ENCODE measurements at places on chromosomes 12 and 14.
A peak's percentile ranks its signal among the peaks of the same experiment; 100 is the strongest.

DNA sequence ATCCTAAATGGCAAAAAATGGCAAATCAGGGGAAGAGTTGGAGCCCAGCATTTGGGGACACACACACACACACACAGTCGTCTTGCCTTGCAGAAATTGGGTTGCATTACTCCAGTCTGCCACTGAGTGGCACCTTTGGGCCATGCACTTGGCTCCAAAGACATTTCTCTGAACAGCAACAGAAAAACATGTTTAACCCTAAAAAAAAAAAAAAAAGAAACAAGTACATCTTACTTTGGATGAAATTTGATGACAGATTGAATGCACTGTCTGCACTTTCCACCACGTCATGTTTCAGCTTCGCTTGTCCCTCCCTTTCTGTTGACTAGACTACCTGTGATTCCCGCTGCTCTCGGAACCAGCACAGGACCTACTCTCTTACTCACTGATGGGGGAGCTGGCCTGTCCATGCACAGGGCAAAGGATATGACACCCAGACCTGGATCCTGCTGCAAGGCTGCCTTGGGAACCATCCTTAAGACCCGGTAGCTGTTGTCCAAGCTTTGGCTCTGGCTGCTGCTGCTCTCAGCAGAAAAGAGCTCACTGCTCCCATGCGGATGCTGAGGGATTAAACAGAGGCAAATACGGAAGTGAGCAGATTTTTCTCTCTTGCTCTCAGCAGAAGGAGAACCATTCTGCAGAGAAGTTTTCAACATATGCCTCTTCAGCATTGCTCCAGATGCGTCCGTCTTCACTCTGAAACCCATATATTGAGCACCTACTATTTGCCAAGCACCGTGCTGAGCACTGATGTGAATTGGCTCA is 376.8 kb downstream of the DPF3 start:
- DNase-seq, result peak; percentile 57

DNA sequence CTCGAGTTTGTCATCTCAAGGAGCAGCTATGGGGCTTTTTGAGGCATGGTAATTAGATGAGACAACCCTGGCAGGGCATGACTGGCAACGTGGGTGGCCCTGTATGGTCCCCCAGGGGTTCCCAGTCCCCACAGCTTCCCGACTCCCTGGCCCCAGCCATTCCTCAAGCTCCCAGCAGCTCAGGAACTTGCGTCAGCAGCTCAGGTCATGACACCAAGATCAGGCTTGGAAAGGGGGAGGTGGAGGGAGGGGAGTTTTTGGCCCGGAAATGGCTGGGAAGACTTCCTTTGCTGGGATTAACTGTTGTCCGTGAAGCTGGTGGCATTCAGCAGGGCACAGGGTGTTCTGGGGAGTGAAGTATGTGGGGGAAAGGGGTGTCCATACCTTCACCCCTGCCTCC is 10.4 kb upstream of the NRIP2 start:
- DNase-seq, result peak; percentile 28

GRCh38 chr12:104478396-104479122 is 21.8 kb downstream of the CHST11 start:
- DNase-seq, result no peak

GRCh38 chr12:65152596-65152995 is 16.8 kb upstream of the LEMD3 start:
- DNase-seq, result no peak

DNA sequence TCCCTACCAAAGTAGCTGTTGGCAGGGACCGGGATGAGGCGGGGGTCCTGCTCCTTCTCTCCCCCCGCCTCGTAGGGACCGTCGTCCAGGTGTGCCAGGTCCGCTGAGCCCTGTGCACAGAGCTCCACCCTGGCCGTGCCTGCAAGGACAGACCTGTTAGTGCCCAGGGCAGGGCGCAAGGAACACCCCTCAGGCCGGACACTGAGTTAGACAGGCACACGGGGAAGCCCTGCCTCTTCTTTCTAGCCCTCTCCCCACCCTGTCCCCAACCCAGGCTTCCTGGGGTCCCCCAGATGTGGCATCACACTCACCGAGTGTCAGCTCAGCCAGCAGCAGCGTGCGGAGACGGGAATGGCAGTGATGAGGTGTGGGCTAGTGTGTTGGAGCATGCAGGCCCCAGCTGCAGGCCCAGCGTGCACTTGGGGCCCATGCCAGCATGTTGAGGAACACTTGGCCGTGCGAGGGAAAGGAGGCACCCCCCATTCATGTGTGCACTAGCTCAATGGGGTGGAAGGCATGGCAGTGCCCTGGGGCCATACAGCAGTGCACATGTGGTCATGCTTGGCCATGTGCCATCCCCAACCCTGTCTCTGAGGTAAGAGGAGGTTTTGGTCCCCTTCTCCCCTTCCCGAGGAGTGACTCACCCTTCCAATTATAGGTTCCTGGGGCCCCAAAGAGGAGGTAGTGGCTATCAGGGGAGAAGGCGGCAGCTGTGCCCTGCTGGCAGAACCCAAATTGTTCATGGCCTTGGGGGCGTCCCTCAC is 7.3 kb downstream of the ITGA7 start:
- peak; percentile 59 for DNase-seq

GRCh38 chr14:94539181-94539580 is 22.1 kb upstream of the SERPINA4 start:
- DNase-seq, result no peak

DNA sequence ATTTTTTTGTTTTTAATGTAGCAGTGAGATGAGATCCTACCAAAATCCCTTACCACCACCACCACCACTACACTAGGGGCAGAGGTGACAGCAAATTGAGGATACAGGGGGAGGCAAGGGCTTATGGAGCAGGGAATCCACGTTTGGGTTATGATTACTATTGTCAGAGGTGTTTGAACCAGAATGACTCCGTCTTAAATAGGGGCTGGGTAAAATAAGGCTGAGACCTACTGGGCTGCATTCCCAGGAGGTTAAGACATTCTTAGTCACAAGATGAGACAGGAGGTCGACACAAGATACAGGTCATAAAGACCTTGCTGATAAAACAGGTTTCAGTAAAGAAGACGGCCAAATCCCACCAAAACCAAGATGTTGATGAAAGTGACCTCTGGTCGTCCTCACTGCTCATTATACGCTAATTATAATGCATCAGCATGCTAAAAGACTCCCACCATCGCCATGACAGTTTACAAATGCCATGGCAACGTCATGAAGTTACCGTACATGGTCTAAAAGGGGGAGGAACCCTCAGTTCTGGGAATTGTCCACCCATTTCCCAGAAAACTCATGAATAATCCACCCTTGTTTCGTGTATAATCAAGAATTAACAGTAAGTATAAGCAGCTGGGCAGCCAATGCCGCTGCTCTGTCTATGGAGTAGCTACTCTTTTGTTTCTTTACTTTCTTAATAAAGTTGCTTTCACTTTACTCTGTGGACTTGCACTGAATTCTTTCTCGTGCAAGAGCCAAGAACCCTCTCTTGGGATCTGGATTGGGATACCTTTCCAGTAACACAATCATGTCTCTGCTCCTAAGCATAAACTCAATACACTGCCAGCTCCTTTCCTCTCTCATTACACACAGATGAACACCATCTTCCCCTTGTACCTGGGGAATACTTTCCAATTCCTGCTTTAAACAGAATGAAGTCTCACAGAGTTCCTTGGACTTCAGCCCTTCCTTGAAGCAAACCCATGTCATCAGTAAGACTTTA is 16.7 kb upstream of the CRY1 start:
- DNase-seq, result no peak

- no peak for DNase-seq
Observed at GRCh38 chr12:130212384-130212989, 50.2 kb downstream of the FZD10 start.

GRCh38 chr12:96205908-96206307 is 11.7 kb downstream of the ELK3 start:
- no peak for DNase-seq

GRCh38 chr12:29270446-29270845 is 110.5 kb downstream of the ERGIC2 start:
- no peak for DNase-seq

DNA sequence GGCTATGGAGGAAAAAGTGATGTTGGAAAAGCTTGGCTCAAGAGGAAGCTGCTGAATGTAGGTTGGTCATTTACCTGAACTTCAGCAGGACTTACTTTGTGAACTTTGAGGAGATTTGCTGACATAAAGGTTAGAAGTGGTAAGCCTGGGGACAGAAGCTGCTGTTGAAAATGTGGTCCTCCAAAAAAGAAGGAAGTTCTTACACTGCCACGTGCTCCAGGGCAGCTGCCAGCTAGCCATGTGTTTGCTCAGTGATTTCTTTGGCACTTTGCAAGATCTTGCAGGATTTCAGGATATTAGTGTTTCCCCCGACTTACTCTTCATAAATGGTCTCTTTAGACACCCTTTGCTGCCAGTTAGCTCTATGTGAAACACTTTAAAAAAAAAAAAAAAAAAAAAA is 14.8 kb upstream of the DYRK2 start:
- peak; percentile 21 for DNase-seq

DNA sequence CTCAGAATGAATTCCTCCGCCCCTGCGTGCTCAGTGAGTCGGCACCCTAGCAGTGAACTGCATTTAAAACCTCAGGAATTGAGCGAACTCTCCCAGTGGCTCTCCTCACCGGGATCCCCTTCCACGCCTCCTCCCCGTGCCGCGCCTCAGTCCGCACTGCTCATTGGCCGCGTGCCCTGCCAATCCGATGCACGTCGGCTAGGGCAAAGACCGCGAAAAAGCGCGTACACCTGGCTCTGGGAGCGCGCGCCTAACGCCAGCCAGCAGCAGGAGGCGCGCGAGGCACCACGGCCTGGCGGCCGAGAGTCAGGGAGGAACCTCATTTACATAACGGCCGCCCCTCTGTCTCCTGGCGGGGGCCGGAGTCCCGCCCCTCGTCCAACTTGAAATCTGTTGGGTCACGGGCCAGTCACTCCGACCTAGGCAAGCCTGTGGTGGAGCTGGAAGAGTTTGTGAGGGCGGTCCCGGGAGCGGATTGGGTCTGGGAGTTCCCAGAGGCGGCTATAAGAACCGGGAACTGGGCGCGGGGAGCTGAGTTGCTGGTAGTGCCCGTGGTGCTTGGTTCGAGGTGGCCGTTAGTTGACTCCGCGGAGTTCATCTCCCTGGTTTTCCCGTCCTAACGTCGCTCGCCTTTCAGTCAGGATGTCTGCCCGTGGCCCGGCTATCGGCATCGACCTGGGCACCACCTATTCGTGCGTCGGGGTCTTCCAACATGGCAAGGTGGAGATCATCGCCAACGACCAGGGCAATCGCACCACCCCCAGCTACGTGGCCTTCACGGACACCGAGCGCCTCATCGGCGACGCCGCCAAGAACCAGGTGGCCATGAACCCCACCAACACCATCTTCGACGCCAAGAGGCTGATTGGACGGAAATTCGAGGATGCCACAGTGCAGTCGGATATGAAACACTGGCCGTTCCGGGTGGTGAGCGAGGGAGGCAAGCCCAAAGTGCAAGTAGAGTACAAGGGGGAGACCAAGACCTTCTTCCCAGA is at the start of gene HSPA2:
Gene HSPA2, plus strand, starts transcription at position 534 of the 995 bp plus-strand sequence. Its CDS starts 109 bp downstream, at position 643.
- peak; percentile 99 for DNase-seq

DNA sequence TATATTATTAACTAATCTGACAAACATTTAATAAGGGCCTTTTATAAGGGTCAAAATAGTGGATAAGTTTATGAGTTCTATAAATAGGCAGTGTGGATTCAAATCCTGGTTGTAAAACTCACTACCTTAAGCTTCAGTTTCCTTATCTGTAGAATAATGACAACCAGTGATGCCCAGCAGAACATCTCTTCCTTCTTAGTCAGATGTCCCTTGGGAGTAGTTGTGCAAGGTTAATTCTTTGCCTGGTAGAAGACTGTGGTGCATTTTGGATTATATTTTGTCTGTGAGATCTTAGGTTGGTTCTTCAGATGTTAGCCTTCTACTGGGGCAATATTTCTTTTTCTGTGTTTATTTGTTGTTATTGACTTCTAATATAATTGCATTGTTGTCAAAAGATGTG is 59.5 kb downstream of the ARID2 start:
- DNase-seq, result no peak
